ENCODE measurements at places on chromosomes 4 and X.

DNA sequence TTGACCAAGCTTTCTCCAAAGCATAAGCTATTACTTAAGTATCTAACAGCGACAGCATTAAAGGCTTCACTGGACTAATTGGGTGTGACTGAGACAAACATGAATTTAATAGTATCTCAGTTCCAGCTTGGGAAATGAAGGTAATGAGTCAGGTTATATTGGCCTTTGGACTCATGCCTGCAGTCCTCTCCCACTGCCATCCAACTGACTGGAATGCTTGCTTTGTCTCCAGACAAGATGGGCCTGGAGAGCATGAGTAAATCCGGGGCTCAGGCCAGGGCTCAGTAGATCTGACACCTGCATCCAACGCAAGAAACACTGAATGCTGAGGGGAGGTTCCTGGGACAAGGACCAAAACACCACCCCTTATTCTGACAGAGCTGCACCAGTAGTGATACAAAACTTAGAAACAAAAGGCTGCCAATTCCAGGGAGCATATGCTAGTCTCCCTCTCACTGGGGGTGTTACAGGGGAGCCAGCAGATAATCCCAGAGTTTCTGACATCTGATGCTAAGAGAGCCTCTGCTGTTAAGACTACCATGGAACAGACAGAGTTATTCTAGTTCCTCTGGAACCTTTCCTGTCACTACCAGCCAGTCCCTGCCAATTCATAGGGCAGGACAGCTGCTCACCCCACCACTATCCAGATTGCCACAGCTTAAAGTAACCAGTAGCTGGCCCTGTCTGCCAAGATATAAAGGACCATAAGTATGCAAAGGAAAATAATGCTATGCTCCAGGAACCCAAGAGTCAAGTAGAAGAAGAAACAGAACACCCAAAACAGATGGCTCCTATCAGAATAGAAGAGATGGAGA, 293.8 kb downstream of the IQCM start:
- no peak for DNase-seq

DNA sequence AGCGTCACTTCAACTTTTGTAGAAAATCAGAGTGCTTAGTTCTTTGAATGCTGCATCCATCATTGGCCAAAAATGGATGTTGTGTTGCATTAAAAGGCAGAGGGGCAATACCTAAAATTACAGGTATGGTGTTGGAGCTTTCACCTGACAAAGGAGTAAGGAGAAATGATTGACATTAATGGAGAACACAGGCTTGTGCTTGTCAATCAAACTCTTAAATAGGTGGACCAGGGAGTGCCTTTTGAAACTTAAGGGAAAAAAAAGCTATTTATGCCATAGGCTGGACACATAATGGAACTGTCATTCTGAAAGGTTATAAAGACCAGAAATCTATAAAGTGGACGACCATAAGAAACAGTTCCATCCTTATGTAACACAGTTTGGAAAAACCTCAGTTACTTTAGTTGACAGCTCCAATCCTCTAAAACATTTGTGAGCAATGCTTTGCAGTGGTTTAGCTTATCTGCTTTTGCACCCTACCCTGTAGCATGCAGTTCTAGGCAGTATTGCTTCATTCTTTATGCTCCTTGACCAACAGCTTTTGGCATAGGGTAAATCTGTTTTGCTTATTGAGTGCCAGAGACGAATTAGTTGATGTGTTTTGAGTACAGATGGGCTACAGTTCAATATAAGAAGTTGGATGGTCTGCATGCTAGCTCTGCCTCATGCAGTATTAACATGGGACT, 2.4 kb downstream of the HADH start:
- DNase-seq = no peak

DNA sequence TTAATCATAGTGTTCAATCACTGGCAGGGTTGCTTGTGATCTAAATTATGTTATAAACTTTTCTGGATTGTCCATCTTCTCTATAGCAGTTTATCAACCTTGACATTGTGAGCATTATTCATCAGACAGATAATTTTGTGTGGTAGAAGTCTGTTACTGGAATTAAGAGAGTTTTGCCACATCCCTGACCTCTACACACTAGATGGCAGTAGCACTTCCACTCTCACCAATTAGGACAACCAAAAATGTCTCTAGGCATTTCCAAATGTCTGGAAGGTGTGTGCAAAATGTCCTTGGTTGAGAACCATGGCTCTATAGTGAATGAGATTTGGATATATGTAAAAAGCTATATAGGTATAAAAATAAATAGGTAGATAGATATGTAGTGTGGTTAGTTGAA, 324.1 kb upstream of the FAM47C start:
- no peak for DNase-seq

DNA sequence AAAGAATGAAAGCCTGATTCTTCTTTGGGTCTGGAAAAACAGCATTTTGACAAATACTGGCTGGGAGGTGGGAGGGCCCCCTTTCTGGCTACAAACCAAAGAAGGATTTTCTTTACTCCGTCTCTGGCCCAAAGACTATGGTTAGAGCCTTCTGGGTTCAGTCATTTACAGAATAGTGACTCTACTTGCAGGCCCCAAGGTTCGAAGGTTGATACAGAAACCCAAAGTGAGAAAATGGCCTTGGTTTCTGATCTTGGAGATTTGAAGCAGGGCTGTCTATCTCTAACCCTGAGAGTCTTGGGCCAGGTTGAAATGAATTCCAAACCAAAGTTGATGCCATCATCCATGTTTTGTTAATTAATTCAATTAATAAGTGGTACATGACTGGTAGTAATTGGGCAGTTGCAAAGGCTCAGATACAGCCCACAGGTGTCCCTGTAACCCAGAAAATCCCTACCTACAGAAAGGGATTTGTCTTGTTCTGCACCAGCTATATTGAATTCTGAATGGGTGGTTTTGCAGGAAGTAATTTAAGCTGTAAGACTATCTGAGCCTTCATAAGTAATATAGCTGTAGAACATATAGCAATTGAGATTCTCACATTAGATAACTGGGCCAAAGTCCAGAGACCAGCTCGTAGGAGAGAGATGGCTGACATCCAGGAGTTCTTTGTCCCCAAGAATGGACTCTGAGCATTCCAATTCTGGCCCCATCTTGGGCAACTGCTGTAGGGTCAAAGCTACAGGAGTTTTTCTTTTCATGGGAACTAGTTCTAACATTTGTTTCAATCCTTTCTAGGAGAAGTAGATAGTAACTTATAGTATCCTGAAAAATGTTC, 34.5 kb downstream of the CHRNA9 start:
- no peak for DNase-seq
